ENCODE measurements at places on chromosomes 12 and 14.

DNA sequence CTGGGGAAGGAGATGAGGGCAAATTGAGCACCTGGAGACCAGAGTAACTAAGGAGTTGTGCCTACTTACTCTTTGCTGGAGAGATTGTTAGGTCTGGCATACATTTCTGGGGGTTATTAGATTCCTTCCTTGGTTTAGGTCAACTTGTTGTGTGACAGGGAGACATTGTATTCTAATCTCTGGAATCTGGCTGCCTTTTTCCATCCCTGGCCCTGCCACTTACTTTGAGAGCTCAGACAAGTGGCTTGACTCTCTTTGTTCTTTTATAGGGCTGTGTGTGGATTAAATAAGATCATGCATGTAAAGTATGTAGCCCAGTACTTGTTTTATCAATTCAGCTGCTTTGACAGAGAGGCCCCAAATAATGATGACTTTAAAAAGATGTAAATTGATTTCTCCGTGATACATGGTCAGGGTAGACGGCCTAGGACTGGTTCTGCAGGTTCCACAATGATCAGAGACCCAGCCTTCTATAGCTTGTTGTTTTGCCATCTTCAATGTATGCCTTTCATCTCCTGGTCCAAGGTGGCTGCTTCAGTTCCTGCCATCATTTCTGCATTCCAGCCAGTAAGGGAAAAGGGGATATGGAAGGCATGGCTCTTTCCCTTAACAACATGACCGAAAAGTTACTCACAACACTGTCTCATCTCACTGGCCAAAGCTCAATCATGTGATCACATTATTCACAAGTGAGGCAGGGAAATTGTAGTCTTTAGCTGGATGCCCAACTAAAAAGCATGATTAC lies 72.6 kb downstream of the CHST11 start:
- DNase-seq = no peak

GRCh38 chr12:123942911-123943648 lies 29.6 kb downstream of the CCDC92 start:
- DNase-seq = no peak

GRCh38 chr12:107938446-107938845 lies 163.9 kb downstream of the ASCL4 start:
- no peak for DNase-seq

DNA sequence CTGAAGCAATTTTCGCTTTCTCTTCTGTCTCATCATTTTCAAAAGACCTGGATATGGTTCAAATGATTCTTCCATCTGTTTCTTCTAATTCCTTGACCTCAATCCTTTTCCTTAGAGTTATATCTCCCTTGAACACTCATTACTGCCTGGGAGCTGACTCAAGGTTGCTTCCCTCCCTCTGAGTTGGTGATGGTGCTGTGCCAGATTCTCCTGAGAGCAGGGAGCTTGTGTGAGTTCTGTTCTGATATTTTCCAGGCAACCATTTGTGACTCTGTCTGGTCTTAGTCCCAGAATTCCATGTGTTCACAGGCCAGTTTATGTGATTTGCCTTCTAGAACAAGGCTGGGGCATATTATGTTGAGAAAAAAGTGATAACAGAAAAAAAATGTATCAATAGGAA lies 505.1 kb upstream of the SYT1 start:
- no peak for DNase-seq

GRCh38 chr12:103369929-103370328 lies 125.8 kb downstream of the C12orf42 start:
- DNase-seq = no peak

DNA sequence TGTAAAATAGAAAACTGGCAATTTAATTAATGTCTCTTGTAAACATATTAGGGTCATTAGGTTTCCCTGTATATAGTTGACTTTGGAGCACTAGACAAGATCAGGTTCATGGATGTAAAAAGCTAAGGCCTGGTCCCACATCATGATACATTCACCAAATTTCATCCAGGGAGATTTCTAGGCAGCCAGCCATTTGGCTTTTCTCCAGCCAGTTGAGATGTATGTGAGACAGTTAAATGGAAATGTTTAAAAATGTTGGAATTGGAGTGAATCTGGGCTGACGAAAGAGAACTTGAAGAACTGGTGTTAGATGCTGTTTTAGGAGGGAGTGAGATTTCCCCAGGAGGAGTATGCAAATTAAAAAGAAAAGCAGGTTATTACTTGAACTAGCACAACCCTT lies 41.8 kb upstream of the CLEC14A start:
- DNase-seq = no peak

DNA sequence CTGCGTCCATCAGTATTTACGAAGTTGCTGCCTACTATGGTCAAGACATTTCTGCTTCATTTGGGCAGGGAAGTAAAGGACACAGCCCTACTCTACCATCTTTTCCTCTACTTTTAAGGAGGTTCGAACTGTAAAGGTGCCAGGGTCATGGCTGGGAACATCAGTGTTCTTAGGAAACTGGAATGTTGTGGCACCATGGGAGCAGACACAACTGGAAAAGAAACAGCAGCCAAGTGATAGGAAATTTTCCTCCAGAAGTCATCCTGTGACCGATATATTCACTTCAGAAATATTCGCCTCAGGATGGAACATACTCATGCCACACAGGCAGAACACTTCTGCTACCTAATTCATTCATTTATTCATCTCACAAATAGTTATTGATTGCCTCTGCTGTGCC lies 104.4 kb downstream of the ETV6 start:
- no peak for DNase-seq

GRCh38 chr14:67514650-67515385 lies 18.3 kb upstream of the PLEKHH1 start:
- no peak for DNase-seq
